A549 treated with dexamethasone at 1 μM for 4 hours (cell line): ENCODE measurements at places on chromosomes 3 and 15. TPM values are rescaled to one million over a fixed set of nuclear protein-coding genes. Genes with fewer than 3 reads are reported as not detected.

TRAIP gene
- 7.5 to 12.4 TPM (median 11.7 TPM) in 5 replicates for total RNA-seq

XYLB gene
- total RNA-seq = 2.8 to 5.1 TPM (median 4.3 TPM) in 5 replicates

ACP3 gene
- total RNA-seq = 0.02 to 0.06 TPM (median 0.06 TPM) in 3 of 5 replicates, not detected in the others

CHL1 gene
- total RNA-seq = 0.06 to 0.09 TPM in 2 of 5 replicates, not detected in the others

ANO10 gene
- total RNA-seq = 18.8 to 21.5 TPM (median 20.8 TPM) in 5 replicates

ASB14 gene
- total RNA-seq = not detected in 5 replicates

LRRC57 gene
- 9.7 to 13.3 TPM (median 12.1 TPM) in 5 replicates for total RNA-seq

SCN11A gene
- not detected in 5 replicates for total RNA-seq

MOBP gene
- total RNA-seq = 0.03 to 0.15 TPM (median 0.08 TPM) in 5 replicates

MNS1 gene
- total RNA-seq = 2.4 to 3.9 TPM (median 3.3 TPM) in 5 replicates

GHRL gene
- 0.15 TPM in 1 of 5 replicates, not detected in the others for total RNA-seq

ADAMTSL3 gene
- 0.24 to 0.56 TPM (median 0.42 TPM) in 5 replicates for total RNA-seq

SAMMSON gene
- not detected in 5 replicates for total RNA-seq

SH3GL3 gene
- total RNA-seq = 0.40 to 0.59 TPM (median 0.56 TPM) in 5 replicates

GAP43 gene
- total RNA-seq = 0.05 to 0.09 TPM (median 0.06 TPM) in 4 of 5 replicates, not detected in the other

CDHR4 gene
- 0.15 to 0.26 TPM (median 0.24 TPM) in 5 replicates for total RNA-seq

CHST13 gene
- total RNA-seq = 0.59 to 0.88 TPM (median 0.63 TPM) in 5 replicates

LINGO1 gene
- 6.1 to 13.3 TPM (median 10.2 TPM) in 5 replicates for total RNA-seq

SERINC4 gene
- 0.06 to 0.15 TPM (median 0.09 TPM) in 5 replicates for total RNA-seq

MEGF11 gene
- 0.08 to 0.61 TPM (median 0.47 TPM) in 5 replicates for total RNA-seq

UBXN7 gene
- total RNA-seq = 6.6 to 12.4 TPM (median 11.5 TPM) in 5 replicates

CRYGS gene
- total RNA-seq = 0.41 to 0.96 TPM (median 0.71 TPM) in 5 replicates

ADGRG7 gene
- total RNA-seq = not detected in 5 replicates

FAM131A gene
- 7.5 to 10.5 TPM (median 9.4 TPM) in 5 replicates for total RNA-seq

SORD gene
- 28.4 to 35.3 TPM (median 32.1 TPM) in 5 replicates for total RNA-seq

CD200R1 gene
- total RNA-seq = 0.07 to 0.14 TPM (median 0.09 TPM) in 5 replicates

TNFSF10 gene
- total RNA-seq = 0.08 to 0.16 TPM (median 0.13 TPM) in 5 replicates

SLC2A2 gene
- total RNA-seq = not detected in 5 replicates

AGBL1 gene
- total RNA-seq = not detected in 5 replicates

RLBP1 gene
- total RNA-seq = not detected in 5 replicates

GPR149 gene
- not detected in 5 replicates for total RNA-seq

ANKUB1 gene
- total RNA-seq = not detected in 5 replicates

ISL2 gene
- total RNA-seq = 2.4 to 4.5 TPM (median 3.5 TPM) in 5 replicates

PRTG gene
- total RNA-seq = 8.6 to 10.8 TPM (median 10.0 TPM) in 5 replicates

ZMYND10 gene
- 0.71 to 1.3 TPM (median 1.0 TPM) in 5 replicates for total RNA-seq

RPP25 gene
- 19.5 to 26.5 TPM (median 24.9 TPM) in 5 replicates for total RNA-seq

RASGRP1 gene
- 0.28 to 0.46 TPM (median 0.35 TPM) in 5 replicates for total RNA-seq

USP50 gene
- total RNA-seq = 0.38 TPM in 1 of 5 replicates, not detected in the others

FHIT gene
- 0.41 to 3.3 TPM (median 0.60 TPM) in 5 replicates for total RNA-seq

GOLGA6B gene
- 0.05 TPM in 1 of 5 replicates, not detected in the others for total RNA-seq
